ENCODE measurements at places on chromosomes 16 and 17. TPM values are rescaled to one million over a fixed set of nuclear protein-coding genes. Genes with fewer than 3 reads are reported as not detected.

DNA sequence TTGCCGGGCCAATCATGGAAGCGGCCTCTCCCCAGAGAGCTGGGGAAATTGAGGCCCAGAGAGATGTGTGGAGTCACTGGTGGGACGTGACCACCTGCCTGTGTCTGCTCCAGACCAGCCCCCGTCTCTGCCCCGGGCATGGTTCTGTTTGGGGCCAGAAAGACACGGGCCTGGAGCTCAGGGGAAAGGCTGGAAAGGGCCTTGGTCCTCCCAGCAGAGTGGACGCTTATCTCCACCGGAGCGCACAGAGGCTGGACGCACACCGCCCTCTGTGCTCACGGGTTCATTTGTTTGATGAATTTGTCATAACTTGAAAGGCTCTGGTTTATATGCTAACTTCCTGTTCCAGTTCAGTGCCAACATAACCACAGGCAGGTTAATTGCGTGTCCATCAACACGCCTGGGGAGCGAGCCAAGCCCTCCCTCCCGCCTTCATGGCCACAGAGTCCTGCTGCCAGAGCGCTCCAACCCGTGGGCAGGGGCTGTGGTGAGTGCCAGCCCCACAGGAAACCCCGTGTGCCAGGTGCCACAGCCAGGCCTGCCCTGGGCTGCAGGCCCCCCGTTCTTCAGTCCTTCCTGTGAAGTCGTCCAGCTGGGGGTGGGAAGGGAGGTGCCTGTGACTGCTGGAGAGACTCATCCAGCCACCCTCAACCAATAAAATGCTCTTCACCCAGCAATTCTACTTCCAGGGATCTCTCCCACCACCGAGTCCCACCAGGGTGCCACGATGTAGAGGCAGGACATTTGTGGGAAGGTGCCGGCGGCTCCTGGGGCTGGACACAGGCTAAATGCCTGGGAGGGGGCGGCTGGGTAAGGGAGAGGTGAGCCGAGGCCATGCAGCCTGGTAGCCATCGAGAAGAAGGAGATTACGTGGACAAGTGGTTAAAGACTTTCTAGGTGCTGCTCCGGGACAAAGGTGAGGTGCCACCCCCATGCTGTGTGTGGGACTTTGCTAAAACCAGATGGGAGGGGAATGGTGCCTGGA, 29.4 kb upstream of the BAHCC1 start:
- peaks cover 18% of the 10 kb centered on the region for H3K4me1 ChIP-seq
- H3K4me3 ChIP-seq = no peak overlapping the region
- no peaks in the 10 kb centered on the region for H3K36me3 ChIP-seq
- peak overlapping the region; percentile 81 for H3K27ac ChIP-seq

DNA sequence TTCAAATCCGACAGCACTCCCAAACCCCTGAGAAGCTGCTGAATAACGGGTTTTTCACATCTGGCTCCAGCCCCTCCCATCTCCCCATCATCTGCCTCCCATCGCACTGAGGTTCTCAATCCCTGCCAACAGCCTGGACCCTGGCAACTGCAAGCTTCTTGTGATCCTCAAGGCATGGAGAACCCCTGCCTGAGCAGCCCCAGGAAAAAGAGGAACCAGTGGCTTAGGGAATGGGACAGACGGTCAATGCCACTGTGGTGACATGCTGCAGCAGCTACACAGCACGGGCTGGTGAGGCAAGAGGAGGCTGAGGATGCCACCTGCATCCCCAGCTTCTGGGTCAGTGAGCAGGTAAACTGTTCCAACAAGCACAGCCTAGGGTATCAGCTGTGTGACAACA, 3.3 kb upstream of the MBTPS1 start:
- no peak overlapping the region for H3K4me3 ChIP-seq
- no peaks in the 10 kb centered on the region for H3K4me1 ChIP-seq
- no peak for ATAC-seq
- H3K36me3 ChIP-seq = no peaks in the 10 kb centered on the region
- H3K27me3 ChIP-seq = no peaks in the 10 kb centered on the region

DNA sequence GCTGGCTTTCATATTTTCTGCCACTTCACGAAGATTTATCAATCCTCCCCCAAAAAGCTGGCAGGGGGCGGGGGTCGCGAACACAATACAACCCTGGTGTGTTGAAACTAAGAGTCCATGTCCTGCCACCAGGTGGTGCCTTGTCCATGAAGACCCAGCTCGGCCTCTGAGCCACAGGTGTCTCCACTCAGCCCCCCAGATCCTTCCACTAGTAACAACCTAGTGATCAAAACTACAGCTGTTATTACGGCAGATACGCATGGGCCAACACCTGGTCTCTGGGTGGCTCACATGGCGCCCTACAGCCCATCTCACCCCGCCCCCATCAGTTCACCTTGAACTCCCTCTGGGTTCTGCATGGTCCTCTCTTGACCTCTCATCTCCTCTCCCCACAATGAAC, 27.7 kb downstream of the USP7 start:
- no peak overlapping the region for H3K27ac ChIP-seq
- H3K27me3 ChIP-seq = no peaks in the 10 kb centered on the region
- no peak for ATAC-seq
- H3K4me3 ChIP-seq = no peak overlapping the region

DNA sequence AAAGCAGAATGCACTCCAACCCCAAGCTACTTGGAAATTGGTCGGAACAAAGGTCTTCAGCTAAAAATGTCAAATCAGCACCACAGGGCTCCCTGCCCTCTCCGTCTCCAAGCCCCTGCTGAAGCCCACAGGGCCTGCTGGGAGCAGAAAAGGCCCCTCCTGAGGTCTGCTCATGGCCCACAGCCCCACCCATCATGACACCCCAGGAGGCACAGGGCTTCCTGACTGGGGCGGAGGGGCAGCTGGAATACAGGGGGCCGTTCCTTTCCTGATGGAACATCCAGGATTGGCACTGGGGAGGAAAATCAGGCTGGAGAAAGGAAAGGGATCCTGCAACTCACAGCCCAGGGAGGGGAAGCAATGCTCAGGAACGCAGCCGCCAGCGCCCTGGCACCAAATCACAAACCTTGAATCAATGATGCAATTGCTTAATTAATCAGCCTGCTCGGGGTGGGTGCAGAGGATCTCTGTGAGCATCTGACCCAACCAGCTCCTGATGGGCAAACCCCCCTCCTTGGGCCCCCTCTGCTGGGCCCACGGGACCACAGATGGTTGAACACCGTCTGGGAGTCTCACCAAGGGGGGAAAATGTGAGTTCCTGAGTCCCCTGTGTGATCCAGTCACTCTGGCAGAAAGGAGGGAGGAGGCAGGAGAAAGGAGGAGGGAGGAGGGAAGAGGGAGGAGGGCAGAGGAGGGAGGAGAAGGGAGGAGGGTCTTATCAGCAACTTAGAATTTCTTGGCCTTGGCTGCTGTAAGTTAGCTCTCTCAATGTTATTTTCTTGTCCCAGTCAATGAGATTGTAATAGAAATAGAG, 155.5 kb downstream of the ZNF423 start:
- H3K36me3 ChIP-seq = no peaks in the 10 kb centered on the region
- peak; percentile 49 for ATAC-seq
- H3K27ac ChIP-seq = peak overlapping the region; percentile 80
- H3K4me1 ChIP-seq = no peaks in the 10 kb centered on the region
- no peak overlapping the region for H3K4me3 ChIP-seq

GRCh38 chr16:49589544-49590031, 216.0 kb downstream of the C16orf78 start:
- H3K36me3 ChIP-seq = no peaks in the 10 kb centered on the region
- no peak overlapping the region for H3K4me3 ChIP-seq
- H3K27me3 ChIP-seq = no peaks in the 10 kb centered on the region
- no peak for ATAC-seq
- H3K27ac ChIP-seq = no peak overlapping the region

DNA sequence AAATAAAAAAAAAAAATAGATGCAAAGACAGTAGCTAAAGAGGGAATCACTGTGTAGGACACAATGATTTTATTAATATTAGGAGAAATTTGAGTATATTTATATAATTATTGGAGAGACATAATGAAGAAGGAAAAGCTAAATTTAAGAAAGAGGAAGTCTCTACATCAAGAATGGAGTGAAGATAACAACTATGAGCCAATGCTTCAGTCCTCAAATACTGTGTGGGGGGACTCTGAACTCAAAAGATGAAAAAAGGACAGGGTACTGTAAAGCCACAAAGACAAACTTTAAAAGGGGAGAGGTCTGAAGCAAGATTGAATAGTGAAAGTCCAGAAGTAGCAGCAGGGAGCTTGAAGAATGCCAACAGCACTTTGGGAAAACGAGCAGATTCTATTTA, 44.7 kb downstream of the SKAP1 start:
- H3K27me3 ChIP-seq = peaks cover 65% of the 10 kb centered on the region

DNA sequence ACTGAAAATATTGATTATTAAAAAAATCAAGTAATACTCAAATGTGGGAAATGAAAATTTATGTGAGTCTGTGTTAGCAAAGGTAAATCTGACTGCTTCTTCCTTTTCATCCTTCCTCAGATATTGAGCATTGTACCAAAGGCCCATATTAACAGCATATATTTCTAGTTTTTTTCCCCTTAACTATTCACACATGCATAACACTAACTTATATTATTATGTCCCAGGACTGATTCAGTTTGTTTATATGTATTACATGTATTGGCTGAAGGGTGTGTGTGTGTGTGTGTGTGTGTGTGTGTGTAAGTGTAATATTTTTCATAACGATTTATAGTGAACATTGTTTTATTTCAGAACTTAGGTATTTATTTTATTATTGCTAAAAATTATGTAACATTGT, 74.2 kb downstream of the BCAS3 start:
- no peak overlapping the region for H3K4me3 ChIP-seq
- no peak for ATAC-seq
- no peaks in the 10 kb centered on the region for H3K27me3 ChIP-seq
- H3K4me1 ChIP-seq = no peaks in the 10 kb centered on the region

DNA sequence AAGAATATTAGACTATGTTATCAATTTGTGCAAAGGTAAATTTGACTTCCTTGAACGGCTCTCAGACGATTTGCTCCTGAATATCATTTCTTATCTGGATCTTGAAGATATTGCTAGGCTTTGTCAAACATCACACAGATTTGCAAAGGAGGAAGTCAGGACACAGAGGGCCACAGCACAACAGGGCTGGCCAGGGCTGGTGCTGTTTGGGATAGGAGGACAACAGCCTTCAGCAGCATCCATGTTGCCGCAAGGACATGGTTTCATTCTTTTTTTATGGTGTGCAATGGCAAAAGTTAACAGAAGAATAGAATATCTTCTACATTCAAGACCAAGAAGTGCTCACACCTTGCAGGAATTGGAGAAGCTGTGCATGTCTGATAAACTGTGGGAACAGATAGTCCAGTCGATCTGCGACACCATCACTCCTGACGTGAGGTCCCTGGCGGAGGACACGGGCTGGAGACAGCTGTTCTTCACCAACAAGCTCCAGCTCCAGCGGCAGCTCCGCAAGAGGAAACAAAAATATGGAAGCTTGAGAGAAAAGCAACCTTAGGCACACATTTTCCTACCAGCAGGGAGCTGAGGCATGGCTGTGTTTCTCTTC, 59.8 kb downstream of the KPNA2 start:
- no peak overlapping the region for H3K27ac ChIP-seq
- H3K36me3 ChIP-seq = no peaks in the 10 kb centered on the region
- no peak for ATAC-seq
- H3K27me3 ChIP-seq = no peaks in the 10 kb centered on the region
- no peak overlapping the region for H3K4me3 ChIP-seq

GRCh38 chr17:67488768-67489167, 111.7 kb downstream of the PITPNC1 start:
- H3K27me3 ChIP-seq = no peaks in the 10 kb centered on the region
- no peak for ATAC-seq

GRCh38 chr16:12868788-12869187, 32.6 kb upstream of the SHISA9 start:
- no peaks in the 10 kb centered on the region for H3K4me1 ChIP-seq
- H3K36me3 ChIP-seq = no peaks in the 10 kb centered on the region
- no peak overlapping the region for H3K27ac ChIP-seq
- no peak for ATAC-seq

- peaks cover 18% of the 10 kb centered on the region for H3K36me3 ChIP-seq
- no peaks in the 10 kb centered on the region for H3K27me3 ChIP-seq
- no peak overlapping the region for H3K4me3 ChIP-seq
- no peak overlapping the region for H3K27ac ChIP-seq
- no peak for ATAC-seq
Observed at GRCh38 chr17:32388613-32389459, 38.9 kb downstream of the ZNF207 start.

CA5A gene
- total RNA-seq = not detected

EVI2B gene
- 12.7 TPM for total RNA-seq

MYH11 gene
- 10,459 TPM for total RNA-seq

ADAD2 gene
- total RNA-seq = 0.47 TPM

KAT8 gene
- 81.4 TPM for total RNA-seq

CD300E gene
- total RNA-seq = 0.25 TPM

SPNS1 gene
- total RNA-seq = 20.2 TPM

CD7 gene
- 0.58 TPM for total RNA-seq

Measured in gastroesophageal sphincter (tissue), 4 donors.